HT-29 (cell line): ENCODE measurements at places on chromosomes 6 and 20.
A peak's percentile ranks its signal among the peaks of the same experiment; 100 is the strongest.

- no peak for DNase-seq
These were observed 49.3 kb downstream of the QKI start for GRCh38 chr6:163463795-163464194.

- DNase-seq: no peak
These were observed 2.1 kb upstream of the RRAGD start for GRCh38 chr6:89414215-89414614.

- DNase-seq: no peak
These were observed 287.0 kb upstream of the SUPT3H start for GRCh38 chr6:45664707-45665106.

- DNase-seq: no peak
These were observed 351.4 kb downstream of the FOXA2 start for GRCh38 chr20:22232923-22233322.

DNA sequence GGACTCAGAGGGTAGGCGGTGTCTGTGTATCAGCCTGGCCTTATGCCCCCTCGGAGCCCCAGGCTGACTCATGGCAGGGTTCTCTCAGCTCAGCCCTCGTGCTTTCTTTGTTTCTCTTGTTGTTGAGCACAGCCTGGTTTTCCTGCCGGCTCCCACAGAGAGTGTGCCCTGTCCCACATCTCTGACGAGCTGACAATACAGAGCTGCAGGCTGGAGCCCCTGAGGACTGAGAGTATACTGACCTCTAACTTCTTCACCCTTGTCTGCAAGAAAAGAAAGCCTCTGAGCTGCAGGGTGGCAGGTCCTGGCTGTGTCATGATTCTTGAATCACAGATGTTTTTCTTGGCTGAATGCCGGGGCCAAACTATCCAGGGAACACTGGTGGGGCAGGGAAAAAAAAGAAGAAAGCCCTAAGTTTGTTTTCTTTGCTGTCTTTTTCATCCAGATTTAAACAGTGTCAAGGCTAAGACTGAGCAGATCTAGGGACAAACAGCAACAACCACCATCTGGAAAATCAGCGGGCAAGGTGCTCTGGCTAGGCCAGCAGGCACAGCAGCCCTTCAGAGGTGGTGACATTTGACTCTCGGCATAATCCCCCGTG is 63.3 kb upstream of the ZNF133 start:
- DNase-seq: peak; percentile 9

- no peak for DNase-seq
These were observed 121.6 kb downstream of the QRSL1 start for GRCh38 chr6:106750946-106751345.

DNA sequence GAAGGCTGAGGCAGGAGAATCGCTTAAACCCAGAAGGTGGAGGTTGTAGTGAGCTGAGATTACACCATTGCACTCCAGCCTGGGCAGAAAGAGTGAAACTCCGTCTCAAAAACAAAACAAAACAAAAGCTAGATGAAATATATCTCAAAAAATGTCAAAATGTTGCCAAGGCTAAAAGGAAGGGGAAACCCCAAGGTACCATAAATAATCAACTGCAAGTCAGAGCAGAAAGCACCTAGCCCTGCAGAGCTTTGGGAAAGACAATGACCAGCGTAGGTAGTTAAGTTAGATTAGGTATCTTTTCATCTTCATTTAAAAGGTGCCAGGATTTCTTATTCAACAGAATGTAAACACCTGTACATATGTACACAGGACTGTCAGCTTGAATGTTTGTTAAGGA is 33.0 kb downstream of the AKIRIN2 start:
- DNase-seq: no peak

GRCh38 chr20:48139262-48140041 is 354.2 kb upstream of the SULF2 start:
- DNase-seq: no peak

DNA sequence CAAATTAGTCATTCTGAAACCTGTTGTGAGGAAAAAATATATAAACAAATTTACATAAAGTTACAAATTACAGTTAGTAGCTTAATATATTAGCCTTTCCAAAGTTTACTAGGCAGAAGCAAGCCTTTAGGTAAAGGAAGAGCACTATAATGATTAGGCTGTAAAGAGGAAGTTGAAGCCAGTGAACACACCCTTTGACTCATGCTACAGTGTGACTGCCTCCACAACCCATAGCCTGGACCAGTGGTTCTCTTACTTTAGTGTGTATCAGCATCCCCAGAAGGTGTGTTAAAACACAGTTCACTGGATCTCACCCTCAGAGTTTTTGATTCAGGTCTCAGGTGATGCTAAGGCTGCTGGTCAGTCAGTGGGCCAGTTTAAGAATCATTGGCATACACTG is 91.4 kb upstream of the DEFB112 start:
- DNase-seq: no peak

DNA sequence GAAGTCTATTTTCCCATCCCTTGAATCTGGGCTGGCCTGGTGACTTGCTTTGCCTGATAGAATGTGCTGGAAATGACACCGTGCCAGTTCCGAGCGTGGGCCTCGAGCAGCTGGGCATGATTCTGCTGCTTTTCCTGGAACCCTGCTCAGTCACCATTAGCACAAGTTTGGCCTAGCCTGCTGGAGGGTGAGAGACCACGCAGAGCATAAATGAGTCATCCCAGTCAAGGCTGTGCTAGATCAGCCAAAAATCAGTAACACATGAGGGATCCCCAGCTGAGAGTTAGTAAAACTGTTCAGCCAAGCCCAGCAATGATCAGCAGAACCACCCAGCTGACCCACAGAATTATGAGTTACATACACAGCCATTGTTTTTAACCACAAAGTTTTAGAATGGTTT is 74.8 kb upstream of the TOP1 start:
- no peak for DNase-seq

GRCh38 chr20:9668381-9668780 is 154.0 kb downstream of the LAMP5 start:
- no peak for DNase-seq

DNA sequence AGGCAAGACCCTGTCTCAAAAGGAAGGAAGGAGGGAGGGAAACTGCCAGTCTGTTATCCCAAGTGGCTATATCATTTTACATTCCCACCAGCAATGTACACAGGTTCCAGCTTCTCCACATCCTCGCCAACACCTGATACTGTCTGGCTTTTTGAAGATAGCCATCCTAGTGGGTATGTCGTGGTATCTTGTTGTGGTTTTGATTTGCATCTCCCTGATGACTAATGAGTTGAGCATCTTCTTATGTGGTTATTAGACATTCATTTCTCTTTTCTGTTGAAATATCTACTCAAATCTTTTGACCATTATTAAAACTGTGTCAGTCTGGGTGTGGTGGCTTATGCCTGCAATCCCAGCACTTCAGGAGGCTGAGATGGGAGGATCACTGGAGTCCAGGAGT is 47.9 kb upstream of the ARID1B start:
- DNase-seq: peak; percentile 18

DNA sequence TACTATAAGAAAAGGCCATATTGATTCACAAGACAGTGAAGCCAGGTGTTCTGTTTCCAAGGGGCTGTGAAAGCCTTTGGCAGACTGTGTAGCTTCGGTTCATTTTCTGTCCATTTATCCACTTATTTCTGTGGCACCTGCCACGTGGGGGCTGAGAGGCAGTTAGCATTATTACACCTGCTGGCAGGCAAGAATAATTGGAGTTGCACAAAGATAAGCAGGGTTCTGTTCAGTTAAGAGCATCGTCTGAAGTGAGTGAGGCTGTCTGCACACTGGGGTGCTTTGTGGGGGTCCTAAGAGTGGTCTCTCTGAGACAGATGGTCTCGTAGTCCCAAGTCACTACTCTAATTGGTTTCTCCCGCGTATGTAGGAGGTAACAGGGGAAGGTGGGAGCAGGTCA is 60.6 kb upstream of the CCN6 start:
- DNase-seq: no peak

DNA sequence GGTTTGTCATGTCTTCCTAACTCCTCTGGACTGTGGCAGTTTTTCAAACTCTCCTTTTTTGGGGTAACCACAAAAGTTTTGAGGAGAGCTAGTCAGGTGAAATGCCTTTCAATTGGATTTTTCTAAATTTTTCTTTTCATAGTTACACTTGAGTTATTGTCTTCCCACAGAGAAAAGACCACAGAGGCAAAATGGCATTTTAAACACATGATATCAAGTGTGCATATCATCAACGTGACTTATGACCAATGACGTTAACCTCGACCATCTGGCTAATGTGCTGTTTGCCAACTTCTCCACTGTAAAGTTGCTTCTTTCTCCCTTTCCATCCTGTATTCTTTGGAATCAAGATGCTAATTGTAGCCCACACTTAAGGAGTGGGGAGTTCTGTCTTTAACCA is 41.3 kb upstream of the SNAP25 start:
- DNase-seq: no peak
